ENCODE measurements at places on chromosomes 6 and 20. TPM values are rescaled to one million over a fixed set of nuclear protein-coding genes. Genes with fewer than 3 reads are reported as not detected.

XKR7 gene
- not detected for total RNA-seq

SEMG1 gene
- total RNA-seq: not detected

TAGAP gene
- 0.07 TPM for total RNA-seq

UNC5CL gene
- total RNA-seq: not detected

PNLDC1 gene
- 0.27 TPM for total RNA-seq

EFCAB8 gene
- total RNA-seq: not detected

NOTCH4 gene
- 89.3 TPM for total RNA-seq

MYBL2 gene
- 76.7 TPM for total RNA-seq

CRYBG1 gene
- total RNA-seq: 24.3 TPM

RAD21L1 gene
- not detected for total RNA-seq

SYTL3 gene
- 11.2 TPM for total RNA-seq

SNRPB gene
- 745 TPM for total RNA-seq

LST1 gene
- total RNA-seq: 0.20 TPM

CCN6 gene
- not detected for total RNA-seq

LIME1 gene
- 5.5 TPM for total RNA-seq

C20orf141 gene
- not detected for total RNA-seq

GRIK2 gene
- total RNA-seq: not detected

SOX4 gene
- total RNA-seq: 46.5 TPM

RFX6 gene
- total RNA-seq: not detected

OTOR gene
- not detected for total RNA-seq

GMDS gene
- 13.8 TPM for total RNA-seq

C6orf163 gene
- 0.74 TPM for total RNA-seq

TGM2 gene
- 1,324 TPM for total RNA-seq

TFAP2D gene
- total RNA-seq: not detected

DNAH8 gene
- not detected for total RNA-seq

TRIM15 gene
- not detected for total RNA-seq

RGL2 gene
- 49.4 TPM for total RNA-seq

ENPP5 gene
- total RNA-seq: not detected

ROS1 gene
- total RNA-seq: not detected

CLIC5 gene
- total RNA-seq: 0.34 TPM

F13A1 gene
- not detected for total RNA-seq

C20orf144 gene
- total RNA-seq: 0.05 TPM

CD40 gene
- total RNA-seq: 10.9 TPM

FILIP1 gene
- 10.4 TPM for total RNA-seq

DLL1 gene
- total RNA-seq: 1.2 TPM

TREML2 gene
- not detected for total RNA-seq

CST4 gene
- total RNA-seq: 0.25 TPM

CDSN gene
- not detected for total RNA-seq

DACT2 gene
- total RNA-seq: not detected

CENPQ gene
- total RNA-seq: 16.7 TPM

AURKA gene
- 57.6 TPM for total RNA-seq

VWA7 gene
- 1.6 TPM for total RNA-seq

NKAPL gene
- 1.3 TPM for total RNA-seq

FAM83C gene
- total RNA-seq: not detected

FAXC gene
- total RNA-seq: 0.20 TPM

C6orf15 gene
- total RNA-seq: not detected

PSORS1C2 gene
- total RNA-seq: not detected

PPIL6 gene
- not detected for total RNA-seq

GLP1R gene
- total RNA-seq: not detected

TMEM244 gene
- not detected for total RNA-seq

CYP21A2 gene
- not detected for total RNA-seq

GTSF1L gene
- total RNA-seq: not detected
